ENCODE measurements at places on chromosomes 2 and 18. TPM values are rescaled to one million over a fixed set of nuclear protein-coding genes. Genes with fewer than 3 reads are reported as not detected.

PPP1R1C gene
- total RNA-seq: not detected

DNA sequence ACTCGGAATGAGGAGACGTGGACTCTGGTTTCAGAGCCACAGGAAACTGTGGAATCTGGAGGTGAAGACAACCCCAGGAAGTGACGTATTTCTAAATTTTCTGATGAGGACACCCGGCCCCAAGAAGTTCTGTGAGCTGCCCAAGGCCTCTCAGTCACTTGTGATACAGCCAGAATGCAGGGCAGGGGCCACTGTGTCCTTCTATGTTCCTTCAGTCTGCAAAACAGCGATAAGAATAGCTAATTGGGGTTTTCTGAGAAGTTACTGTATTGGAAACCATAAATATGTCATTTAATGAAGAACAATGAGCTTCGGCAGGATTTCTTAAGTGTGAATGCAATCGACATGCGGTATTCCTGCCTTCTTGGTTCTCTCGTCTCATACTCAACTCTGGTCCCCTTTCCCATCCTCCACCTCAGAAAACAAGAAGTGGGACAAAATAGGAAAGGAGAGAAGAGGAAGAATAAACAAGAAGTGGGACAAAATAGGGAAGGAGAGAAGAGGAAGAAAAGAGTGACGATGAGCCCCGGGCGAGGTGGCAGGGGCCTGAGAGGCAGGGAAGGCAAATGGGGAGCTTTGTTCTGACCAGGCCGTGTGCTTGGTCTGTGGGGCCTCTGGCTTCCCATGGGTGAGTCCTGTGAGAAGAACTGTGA lies 282.0 kb upstream of the REV1 start:
- no peak overlapping the region for H3K4me3 ChIP-seq
- no peaks in the 10 kb centered on the region for H3K36me3 ChIP-seq
- H3K27ac ChIP-seq: peak overlapping the region; percentile 51
- H3K4me1 ChIP-seq: peaks cover 29% of the 10 kb centered on the region
- peak; percentile 62 for DNase-seq
- H3K27me3 ChIP-seq: no peaks in the 10 kb centered on the region

DNA sequence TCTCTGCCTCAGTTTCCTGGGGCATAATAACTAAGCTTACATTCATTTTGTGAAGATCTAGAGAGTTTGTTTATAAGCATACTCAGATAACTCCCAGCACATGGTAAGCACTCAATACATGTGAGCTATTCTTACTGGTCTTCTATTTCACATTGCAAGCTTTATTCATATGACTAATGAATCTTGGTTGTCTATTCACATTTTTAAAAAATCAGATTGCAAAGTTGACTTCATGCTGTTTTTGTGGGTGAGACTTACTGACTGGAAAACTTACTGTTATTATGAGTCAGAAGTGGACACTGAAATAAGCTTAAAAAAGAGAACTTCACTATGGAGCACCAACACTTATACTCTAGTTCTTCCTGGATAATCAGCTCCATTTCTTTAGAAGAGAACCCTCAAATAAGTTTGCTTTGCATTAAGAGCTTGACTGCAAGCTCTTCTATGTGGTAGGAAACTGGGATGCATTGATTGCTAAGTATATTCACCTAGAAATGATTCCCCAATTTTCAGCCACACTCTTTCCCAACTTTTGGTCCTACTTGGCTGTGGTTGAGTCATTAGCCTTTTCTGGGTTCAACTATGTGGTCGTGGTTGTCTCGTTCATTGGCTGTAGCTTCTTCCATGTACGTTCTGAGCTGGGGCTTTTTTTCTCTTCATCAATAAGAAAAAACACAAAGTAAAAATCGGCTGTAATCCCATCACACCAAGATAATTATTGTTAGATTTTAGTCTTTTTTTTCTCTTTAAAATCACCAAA lies 29.5 kb upstream of the RBMS1 start:
- H3K4me1 ChIP-seq: no peaks in the 10 kb centered on the region
- H3K27ac ChIP-seq: no peak overlapping the region
- no peak for DNase-seq
- H3K27me3 ChIP-seq: no peaks in the 10 kb centered on the region
- H3K4me3 ChIP-seq: no peak overlapping the region
- H3K36me3 ChIP-seq: no peaks in the 10 kb centered on the region

GRCh38 chr2:152506843-152507242 lies 171.9 kb downstream of the FMNL2 start:
- peaks cover 3% of the 10 kb centered on the region for H3K27me3 ChIP-seq
- no peak for DNase-seq
- H3K4me3 ChIP-seq: no peak overlapping the region
- H3K27ac ChIP-seq: no peak overlapping the region
- H3K4me1 ChIP-seq: no peaks in the 10 kb centered on the region

- no peaks in the 10 kb centered on the region for H3K27me3 ChIP-seq
- no peak for DNase-seq
- no peak overlapping the region for H3K4me3 ChIP-seq
- peaks cover 5% of the 10 kb centered on the region for H3K4me1 ChIP-seq
- no peak overlapping the region for H3K27ac ChIP-seq
- H3K36me3 ChIP-seq: peaks cover 7% of the 10 kb centered on the region
Observed at GRCh38 chr18:79208906-79209305, 139.7 kb downstream of the ATP9B start.

- no peak overlapping the region for H3K4me3 ChIP-seq
- H3K4me1 ChIP-seq: no peaks in the 10 kb centered on the region
- no peak for DNase-seq
Observed at GRCh38 chr2:234341306-234341985, 155.4 kb downstream of the ARL4C start.

Data from K562 (cell line).